ENCODE measurements at places on chromosomes 3 and 15. TPM values are rescaled to one million over a fixed set of nuclear protein-coding genes. Genes with fewer than 3 reads are reported as not detected.
A peak's percentile ranks its signal among the peaks of the same experiment; 100 is the strongest.

DNA sequence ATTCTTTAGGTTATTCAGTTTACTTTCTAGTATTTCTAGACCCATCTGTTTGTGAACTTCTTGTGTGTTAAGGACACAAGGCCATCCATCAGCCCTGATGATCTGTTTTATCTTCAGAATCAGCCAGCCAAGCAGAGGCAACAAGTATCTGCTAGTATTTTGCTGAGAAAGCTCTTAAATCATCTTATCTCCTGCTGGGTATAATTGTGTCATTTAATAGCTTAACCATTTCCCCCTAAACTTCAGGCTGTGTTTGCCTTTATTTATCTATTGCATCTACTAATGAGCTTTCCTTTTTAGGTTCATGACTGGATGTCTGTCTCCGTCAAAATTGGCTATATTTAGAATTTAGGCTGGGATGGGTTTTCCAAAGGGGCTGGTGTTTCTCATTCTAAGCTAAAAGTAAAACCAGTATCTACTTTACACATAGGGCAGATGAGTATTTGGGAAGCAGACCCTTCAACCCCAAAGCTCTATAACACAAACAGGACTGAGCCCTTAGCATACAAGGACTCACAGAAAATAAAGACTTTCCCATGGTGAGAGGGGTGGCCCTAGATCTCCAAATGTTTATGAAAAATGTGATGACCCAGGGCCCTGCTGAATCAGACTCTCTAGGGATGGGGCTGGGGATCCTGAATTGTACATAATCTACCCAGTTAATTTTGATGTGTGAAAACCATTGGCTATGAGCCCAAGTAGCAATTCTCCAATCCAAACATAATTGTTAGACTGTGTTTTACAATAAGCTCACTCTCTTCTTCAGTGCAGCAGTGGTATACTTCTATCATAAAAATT lies 65.3 kb upstream of the PSMD6 start:
- no peak for DNase-seq

GRCh38 chr3:195113048-195113447 lies 157.9 kb downstream of the XXYLT1 start:
- DNase-seq = peak; percentile 44

DNA sequence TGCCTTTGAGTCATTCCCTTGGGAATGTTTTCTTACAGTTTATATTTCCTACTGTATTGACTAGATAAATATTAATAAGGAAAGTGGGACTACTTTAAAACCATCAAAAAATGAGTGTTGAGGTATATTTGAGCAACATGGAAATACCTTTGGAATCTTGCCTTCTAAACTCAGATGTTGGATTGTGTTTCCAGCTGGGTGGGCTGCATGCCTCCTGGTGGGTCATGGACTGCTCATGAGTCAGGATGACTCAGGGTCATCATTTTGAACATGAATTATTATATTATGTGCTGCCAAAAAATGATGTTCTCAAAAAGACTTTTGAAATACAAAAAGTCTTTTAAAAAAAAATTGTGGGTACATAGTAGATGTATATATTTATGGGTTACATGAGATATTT lies 41.1 kb upstream of the APH1B start:
- no peak for DNase-seq

POLG gene
- polyA plus RNA-seq = 39.4 TPM

DNA sequence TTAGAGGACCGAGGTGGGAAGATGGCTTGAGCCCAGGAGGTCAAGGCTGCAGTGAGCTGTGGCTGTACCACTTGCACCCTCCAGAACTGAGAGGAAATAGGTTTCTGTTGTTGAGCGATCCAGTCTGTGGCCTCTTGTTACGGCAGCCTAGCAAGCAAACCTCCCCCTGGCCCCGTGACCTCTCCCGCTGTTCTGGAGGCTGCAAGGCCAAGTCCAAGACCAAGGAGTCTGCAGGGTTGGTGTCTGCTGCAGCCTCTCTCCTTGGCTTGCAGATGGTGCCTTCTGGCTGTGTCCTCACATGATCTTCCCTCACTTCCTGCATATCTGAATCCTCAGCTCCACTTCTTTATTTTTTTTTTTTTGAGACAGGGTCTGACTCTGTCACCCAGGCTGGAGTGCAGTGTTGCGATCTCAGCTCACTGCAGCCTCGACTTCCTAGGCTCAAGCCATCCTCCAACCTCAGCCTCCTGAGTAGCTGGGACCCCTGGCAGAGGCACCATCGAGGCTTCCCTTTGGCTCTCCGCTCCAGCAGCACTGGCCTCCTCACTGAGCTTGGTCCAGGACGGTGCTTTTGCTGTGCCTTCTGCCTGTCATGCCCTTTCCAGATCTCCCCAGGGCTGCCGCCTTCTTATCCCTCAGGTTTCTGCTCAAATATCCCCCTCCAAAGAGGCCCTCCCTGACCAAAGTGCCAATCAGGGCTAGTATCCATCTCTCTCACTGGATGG lies 18.0 kb upstream of the PLXND1 start:
- DNase-seq = no peak

- DNase-seq = no peak
Observed at GRCh38 chr3:21825684-21826083, 74.7 kb upstream of the ZNF385D start.

CCR5 gene
- polyA plus RNA-seq = 2.9 TPM
